NCI-H2029 treated with DMSO at 0.1 percent for 48 hours (cell line): ENCODE measurements at places on chromosomes 2 and 18.

DNA sequence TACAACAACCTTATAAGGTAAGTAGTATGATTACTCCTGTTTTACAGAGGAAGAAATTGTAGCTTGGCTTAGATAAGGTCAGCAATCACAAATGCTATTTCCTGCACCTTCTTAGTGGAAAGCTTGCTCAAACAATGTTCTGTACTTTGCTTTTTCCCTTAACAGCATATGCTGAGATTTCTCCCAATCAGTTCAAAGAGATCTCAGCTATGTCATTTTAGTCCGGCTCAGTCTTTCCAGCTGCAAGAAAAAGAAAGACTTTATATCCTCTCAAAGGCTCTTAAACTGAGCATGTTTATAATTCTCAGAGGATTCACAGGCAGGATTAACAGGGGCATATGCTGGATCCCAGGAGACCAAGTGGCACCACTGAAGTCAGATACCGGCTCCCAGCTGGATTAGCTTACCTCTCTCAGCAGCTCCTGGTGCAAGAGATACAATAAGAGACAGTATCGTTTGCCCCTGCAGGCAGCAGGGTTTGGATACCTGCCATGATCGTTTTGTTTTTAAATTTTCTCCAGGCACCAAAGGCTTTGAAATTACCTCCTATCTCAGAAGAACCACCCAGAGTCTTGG lies 29.5 kb downstream of the KIAA2012 start:
- no peak for DNase-seq

DNA sequence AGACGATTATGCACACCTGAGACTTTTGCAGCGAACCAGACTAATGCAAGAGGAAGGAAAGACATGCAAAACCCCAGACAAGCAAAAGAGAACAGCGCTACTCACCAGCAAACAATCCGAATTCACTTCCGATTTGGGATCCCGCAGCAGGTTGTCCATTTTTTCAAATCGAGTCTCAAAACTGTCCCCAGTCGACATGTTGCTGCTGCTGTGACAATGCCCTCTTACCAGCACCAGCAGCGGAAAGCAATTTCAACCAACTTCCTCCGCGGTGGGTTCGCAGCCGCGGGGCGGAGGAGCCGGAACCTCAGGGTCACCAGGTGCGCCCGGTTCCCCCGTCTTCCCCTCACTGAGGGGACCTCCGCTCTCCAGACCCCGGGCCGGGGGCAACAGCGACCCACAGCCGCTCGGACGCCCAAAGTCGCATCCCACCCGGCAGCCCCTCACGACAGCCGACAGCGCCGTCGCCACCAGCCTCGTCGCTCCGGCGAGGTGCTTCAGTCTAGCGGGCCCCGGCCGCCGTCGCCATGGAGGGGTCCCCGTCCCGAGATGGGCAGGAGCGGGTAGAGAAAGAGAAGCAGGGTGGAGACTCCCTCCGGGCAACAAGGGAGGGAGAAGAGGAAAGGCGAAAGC lies 784 bp downstream of the ROCK1 start:
- DNase-seq: no peak

DNA sequence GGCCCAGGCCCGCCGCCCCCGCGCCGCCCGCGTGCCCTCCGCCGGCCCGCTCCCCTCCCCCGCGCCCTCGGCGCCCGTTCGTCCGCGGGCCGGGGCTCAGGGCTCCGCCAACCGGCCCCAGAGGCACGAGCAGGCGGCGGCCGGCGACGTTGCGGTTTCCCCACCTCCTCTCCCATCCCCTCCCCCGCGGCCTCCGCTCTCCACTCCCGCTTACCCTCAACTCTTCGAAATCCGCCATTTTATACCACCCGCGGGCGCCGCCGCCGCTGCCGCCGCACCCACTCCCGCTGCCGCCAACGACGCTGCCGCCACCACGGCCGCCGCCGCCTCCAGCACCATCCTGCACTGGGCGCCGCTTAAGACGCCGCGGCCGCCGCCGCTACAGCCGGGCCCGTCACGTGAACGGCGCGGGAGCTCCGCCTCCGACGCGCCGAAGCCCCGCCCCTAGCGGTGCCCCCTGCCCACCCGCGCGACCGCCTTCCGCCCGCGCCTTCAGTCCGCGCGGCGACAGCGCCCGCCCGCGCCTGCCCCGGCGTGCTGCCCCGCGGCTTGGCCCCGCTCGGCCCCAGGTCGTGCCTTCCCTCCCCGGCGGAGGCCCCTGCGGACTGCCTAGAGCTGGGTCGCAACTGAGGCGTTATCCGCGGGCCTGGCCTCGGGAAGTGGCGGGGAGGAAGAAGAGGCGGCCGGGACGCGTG lies at the start of the genes KATNAL2 and PIAS2:
KATNAL2 (plus strand) TSS at position 495 of the 695 bp plus-strand sequence. CDS start 29,271 bp downstream, outside the sequence.
PIAS2 (minus strand) TSS at position 400 of the 695 bp plus-strand sequence; CDS start at position 238, 162 bp downstream.
- DNase-seq: peak; percentile 17

DNA sequence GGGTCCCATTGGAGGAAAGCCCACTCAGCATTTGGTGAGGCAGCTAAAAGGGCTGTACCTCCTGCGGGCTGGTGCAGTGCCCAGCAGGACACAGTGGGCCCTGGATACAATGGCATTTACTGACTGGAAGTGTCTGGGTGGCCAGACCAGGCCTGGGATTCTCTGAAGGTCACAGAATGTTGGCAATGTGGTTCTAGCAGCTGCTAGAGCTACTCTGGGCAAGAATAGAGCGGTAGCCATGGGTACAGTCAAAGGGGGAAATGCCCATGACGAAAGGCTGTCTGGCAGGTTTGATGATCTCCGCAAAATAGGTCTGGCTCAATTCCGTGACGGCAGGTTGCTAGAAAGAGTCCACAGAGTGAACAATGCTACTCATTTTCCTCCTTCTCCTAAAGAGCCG lies 241.8 kb downstream of the AFF3 start:
- DNase-seq: no peak

GRCh38 chr2:175935289-175936181 lies 66.5 kb downstream of the LNPK start:
- DNase-seq: no peak
